ENCODE measurements at places on chromosomes 2 and 18.

GRCh38 chr18:55318951-55319441 lies 269.0 kb downstream of the TCF4 start:
- no peak for DNase-seq

- peak; percentile 29 for DNase-seq
These were observed 14.1 kb downstream of the MSGN1 start for GRCh38 chr2:17830053-17831034.

DNA sequence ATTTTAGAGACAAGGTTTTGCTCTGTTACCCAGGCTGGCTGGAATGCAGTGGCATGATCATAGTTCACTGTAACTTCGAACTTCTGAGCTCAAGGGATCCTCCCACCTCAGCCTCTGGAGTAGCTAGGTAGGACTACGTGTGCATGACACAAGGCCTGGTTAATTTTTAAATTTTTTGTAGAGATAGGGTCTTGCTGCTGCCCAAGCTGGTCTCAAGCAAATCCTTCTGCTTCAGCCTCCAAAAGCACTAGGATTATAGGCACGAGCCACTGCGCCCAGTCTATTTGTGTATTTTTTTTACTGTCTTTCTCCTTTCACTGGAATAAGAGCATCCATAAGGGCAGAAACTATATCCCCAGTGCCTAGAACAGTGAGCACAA lies 89.3 kb downstream of the PLEKHM3 start:
- DNase-seq: no peak

- DNase-seq: no peak
These were observed 179.5 kb downstream of the SMAD2 start for GRCh38 chr18:47750889-47751423.

DNA sequence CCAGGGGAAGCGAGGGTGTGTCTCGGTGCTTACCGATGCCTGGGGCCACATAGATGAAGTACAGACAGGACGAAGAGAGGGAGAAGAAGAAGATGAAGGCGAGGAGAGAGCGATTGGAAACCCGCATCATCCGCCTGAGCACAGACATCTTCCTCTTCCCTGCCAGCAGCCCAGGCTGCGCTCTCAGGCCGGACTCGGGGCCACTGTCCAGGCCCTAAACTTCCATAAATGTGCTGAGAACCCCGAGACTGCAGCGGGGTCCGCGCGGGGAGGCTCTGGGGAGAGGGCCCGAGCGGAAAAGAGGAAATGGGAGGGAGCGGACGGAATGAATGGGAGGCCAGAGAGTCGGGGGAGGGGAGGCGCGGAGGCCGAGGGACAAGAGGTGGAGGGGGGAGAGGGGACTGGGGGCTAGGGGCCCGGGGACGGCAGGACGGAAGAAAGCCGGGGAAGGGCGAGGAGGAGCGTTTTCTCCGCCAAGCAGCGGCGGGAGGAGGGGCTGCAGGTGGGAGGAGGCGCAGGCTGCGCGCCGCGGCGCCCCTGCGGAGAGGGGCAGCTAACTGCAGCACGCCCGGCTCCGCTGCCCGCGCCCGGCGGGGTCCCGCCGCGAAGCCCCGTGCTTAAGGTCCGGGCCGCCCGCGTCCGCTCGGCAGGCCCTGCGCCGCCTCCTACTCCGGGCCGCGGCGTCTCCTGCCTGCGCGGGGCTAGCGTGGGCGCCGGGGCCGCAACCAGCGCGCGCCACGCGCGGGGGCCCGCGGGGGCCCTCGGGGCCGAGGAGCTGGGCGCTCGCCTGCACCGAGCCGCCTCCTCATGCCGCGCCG lies at the start of gene B4GALT6:
Gene B4GALT6 (minus strand): TSS at position 303 of the 818 bp plus-strand sequence. CDS start 155 bp downstream, at position 148.
- no peak for DNase-seq

- DNase-seq: no peak
These were observed 80.9 kb downstream of the ICA1L start for GRCh38 chr2:202790676-202791075.

- DNase-seq: peak; percentile 57
These were observed 96.8 kb upstream of the CDC42EP3 start for GRCh38 chr2:37767959-37768925.

GRCh38 chr2:18940184-18940583 lies 350.8 kb upstream of the NT5C1B start:
- DNase-seq: no peak

DNA sequence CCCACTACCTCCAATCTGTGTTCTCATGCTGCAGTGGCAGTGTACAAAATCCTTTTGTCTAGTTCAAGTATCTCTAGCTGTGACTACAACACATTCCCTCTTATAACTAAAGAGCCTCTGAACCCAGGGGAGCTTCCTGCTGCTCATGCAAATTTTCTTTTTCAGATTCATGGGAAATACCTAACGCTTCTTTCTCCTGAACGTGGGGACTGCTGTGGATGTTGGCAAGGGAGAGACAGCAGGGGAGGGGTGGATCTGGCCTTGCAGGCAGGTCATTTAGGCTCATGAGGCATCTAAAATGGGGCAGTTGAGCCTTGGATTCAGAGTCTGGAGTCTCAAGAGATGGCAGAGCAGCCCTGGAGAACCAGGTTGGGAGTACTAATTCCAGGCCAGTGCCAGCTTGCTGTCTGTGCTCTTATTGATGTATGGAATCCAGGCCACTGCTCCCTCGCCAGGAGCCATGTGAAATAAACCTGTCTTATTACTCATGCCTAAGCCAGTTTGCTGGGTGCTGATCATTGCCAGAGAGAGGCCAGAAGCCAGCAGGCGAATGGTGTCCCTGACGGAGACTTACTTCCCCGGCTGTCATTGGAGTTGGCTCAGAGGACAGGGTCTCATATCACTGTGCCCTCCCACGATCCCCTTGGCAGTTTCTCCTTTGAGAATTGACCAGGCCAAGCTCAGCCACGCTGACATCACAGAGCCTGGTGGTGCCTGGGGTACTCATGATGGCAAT lies 29.2 kb upstream of the TNP1 start:
- DNase-seq: no peak

DNA sequence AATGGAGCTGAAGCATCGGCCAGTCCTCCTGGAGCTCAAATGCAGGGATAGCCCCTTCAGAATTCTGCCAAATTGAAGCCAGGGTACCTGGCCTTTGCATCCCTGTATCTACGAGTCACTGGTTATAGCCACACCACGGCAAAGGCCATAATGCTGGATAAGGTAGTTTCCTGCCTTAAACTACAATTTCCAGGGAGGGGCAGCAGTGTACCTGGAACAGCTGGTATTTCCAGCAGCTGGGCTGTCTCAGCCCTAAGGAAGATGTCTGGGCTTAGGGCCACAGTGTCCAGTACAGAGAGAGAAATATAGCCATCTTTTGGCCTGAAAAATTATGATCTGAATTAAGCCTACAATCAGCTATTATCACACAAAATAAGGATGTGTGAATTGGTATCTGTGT lies 180.3 kb downstream of the GCA start:
- no peak for DNase-seq

DNA sequence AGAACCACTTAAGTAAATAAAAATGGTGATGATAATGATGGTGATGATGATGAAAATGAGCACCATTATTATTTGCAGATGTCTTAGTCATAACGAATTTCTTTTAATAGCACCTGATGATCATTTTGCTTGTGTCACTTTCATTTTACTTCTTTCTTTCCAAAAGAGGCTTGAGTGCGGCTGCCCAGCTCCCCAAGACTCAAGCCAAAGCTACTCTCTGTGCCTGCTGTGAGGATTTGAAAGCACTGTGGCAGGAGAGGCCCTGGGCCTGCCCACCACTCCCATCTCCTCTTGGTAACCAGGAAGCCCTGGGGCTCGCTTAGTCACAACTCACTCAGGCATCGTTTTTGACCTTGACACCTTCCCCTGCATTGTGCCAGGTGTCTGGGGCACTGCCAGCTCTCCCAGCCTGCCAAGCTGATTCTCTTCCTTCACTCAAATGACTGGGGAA lies 41.2 kb downstream of the RPL37A start:
- no peak for DNase-seq

GRCh38 chr2:172725746-172726145 lies 9.9 kb upstream of the RAPGEF4 start:
- DNase-seq: no peak

DNA sequence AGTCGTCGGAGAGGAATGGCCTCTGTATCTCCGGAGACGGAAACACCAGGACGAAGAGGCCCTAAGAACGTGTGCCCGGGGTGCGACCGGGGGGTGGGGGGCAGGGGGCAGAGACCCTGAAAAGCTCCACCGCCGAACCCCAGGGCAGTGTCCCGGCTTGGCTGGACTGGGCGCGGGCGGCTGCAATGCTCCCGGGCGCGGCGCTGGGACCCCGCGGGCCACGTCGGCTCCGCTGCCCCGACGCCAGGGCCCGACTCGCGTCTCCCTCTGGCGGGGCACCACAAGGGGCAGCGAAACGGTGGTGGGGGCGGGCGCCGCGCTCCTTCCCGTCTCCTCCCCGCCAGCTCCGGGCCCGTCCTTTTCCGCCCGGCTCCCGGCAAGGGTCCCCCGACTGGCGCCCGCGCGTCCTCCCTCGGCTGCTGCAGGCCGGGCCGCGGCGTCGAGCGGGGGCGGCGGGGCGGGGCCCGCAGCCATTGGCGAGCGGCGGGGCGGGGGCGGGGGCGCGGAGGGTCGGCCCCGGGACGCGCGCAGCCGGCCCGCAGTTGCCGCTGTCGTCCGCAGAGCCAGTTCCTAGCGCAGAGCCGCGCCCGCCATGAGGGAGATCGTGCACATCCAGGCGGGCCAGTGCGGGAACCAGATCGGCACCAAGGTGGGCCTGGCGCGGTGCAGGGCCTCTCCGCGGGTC lies at the start of gene TUBB6:
Gene TUBB6 (plus strand): TSS at position 541 of the 685 bp plus-strand sequence. CDS start 52 bp downstream, at position 593.
- DNase-seq: peak; percentile 54

DNA sequence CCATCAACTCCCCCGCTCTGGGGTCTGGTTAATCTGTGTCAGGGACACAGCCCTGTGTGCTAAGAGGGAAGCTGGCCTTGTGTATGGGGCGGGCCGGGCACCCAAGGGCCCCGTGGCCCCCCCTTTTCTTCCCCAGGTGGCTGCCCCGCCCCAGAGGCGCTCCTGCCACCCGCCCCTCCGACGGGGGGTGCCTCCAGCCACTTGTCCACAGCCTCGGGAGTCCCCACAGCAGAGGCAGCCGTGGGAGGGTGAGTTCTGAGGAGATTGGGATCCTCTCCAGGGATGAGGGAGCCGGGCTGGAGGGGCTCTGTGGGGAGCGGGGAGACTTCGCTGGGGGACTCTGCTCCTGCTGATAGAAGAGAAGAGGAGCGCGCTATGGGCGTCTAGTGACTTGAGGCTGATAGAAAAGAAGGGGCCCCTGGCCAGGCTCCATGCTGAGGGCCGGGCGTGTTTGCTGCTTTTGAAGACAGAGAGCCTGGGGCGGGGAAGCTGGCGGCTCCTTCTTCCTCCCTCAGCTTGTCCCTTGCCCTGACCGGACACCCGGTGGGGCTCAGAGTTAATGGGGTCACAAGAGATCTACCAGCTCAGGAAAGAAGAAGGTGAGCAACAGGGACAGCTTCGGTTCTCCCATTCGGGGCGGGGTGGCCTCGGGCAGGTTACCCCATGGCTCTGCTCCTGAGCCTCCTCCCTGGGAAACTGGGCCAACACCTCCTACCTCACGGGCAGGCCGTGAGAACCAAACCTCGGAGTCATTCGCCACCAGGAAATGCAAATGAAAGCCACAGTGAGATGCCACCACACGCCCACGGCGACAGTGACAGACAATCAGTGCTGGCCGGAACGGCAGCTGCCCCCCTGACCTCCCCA lies 89.4 kb upstream of the TAF1B start:
- DNase-seq: no peak

GRCh38 chr18:10142056-10142455 lies 228.2 kb downstream of the VAPA start:
- no peak for DNase-seq

DNA sequence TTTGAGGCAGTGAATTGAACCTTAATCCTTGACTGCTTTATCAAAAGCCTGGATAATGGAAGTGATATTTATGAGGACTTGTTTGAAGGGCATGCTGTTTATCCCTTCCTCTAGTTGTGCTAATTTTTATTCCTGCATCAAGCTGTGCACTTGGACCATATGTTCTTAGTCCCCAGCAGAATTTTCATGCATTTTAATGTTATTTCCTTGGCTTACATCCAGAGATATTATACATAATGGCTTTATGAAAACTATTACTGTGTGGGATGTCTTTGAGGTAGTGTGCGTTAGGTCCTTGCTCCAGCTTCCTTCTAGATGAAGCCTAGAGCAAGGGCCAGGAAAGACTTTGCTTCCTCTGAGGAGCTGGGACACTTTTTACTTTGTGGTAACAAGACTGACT lies 378.4 kb downstream of the LPIN1 start:
- no peak for DNase-seq

DNA sequence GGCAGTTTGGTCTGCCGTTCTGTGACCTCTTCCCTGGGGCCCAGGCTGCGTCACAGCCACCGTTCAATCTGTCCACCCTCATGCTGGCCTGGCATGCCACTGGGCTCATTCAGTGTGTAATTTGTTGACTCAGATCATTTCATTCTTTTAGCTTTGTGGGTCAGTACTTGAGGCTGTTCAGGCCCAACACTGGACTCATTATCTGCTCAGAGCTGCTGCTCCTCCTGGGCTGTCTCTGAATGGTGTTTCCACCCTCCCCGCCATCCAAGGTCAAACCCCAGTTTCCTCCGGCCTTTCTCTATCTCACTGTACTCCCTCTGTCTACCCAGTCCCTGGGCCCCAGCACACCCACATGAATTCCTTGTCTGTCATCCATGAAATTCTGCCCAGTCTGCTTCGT lies 152.4 kb upstream of the NCK2 start:
- no peak for DNase-seq

DNA sequence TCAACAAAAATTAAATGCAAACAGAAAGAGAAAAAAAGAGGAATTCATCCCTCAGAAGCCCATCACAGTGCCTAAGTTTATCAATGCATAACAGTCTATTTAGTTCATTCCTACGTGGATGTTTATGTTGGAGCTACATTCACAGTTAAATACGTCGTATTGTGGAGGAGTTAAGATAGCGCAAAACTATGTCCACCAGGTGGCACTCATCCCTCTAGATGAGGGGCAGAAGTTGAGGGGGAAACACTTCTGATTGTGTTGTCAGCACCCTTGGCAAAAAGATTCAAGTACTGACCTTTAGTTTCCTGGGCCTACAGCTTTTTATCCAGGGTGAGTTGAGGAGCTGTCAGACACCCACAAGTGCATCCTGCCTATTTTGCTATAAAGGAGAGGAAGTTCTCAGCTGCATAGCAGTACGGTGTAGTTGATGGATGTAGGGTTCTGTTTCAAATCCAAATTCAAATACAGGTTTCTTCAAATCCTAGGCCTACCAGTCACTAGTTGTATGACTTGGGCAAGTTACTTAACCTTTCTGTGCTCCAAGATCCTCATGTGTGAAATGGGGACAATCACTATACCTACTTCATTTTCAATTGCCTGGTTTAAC lies 26.8 kb upstream of the MYO1B start:
- no peak for DNase-seq

DNA sequence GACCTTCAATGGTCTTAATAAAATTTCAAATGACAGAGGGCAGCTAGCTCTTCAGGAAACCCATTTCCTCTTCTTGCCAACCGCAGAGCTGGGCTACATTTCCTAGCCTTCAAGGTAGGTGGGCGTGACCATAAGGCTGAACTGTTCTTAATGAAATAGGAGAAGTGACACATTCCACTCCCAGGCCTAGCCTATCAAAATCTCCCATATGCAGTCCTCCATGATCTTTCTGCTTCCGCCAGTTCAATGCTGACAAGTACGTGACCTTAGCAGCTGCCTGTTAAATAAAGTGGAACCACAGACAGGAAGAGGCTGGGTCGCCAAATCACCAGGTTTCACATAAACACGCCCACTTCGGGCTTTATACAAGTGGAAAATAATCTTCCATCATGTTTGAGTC lies 13.2 kb downstream of the SERPINE2 start:
- no peak for DNase-seq

- no peak for DNase-seq
These were observed 4.2 kb upstream of the SERPINB4 start for GRCh38 chr18:63648241-63648640.

GRCh38 chr2:112199188-112199587 lies 55.7 kb downstream of the ZC3H8 start:
- DNase-seq: no peak

- no peak for DNase-seq
These were observed 11.1 kb downstream of the SNTG2 start for GRCh38 chr2:961786-962185.
